ENCODE measurements at places on chromosomes 7 and 10.

DNA sequence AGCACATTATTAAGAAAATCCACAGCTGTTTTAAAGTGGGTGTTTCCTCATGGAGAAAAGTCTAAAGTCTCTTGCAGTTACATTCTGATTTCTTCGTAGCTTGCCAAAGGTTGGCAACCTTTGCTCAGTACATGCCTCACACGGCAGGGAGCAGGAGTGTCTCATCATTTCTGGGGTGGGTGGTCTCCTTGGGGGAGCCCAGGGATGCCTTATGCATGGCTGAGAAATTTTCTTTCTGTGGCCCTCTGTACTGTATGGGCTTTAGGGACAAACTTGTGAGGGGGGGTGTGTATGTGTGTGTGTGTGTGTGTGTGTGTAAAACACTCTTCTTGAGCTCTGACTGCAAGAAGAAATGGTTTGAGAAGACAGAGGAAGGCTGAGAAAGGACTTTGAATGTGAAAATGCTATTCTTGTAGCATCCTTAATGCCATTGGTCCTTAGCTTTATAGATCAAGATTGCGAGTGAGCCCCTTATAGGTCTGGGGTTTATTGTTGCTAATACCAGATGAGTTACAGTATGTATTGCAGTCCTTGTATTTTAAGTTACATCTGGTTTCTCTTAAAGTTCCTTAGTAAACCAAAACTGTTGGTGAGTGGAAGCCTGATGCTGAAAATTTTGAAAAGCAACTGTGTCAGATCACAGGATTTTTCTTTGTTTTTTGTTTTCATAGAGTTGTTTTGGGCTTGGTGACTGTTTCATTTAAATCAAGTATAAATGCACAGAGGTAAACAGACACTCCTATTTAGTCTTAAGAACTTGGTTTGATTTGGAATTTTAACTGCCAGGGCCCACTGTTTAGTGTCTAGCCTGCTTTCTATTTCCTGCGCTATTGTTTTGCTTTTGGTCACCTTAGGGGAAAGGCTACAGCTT, 242.0 kb downstream of the BICC1 start:
- DNase-seq = no peak

GRCh38 chr7:158274404-158274811, 313.2 kb downstream of the PTPRN2 start:
- DNase-seq = no peak

DNA sequence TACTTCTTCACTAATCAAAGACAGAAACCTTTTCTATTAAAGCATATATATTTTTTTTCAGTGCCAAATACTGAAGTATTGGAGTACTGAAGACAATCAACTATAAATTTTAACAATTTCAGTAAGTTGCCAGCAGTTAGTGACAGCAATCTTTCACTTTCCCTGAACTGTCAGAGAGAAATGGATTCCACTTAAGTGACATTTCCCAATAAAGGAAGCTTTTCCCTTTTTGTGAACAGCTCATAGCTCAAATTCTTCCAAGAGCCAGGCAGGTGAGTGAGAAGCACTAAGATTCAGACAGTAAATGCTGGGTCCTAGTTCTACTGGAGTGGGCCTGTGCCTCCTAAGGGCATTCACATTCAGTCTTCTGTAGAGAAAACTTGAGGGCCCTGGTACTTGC, 142.0 kb downstream of the SRPK2 start:
- no peak for DNase-seq

DNA sequence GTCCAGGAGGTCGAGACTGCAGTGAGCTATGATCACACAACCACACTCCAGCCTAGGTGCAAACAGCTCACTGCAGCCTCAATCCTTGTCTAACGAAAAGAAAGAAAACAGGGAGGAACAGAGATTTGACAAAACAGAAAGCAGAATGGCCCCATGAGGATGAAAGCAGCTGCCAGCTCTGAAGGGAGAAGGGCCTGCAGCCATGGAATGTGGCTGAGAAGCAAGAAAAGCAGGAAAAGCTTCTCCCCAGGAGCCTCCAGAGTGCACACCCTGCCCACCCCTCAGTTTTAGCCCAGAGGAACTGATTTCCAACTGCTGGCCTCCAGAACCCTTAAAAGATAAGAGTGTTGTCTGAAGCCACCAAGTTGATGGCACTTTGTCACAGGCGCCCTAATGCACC, 13.0 kb downstream of the ESYT2 start:
- DNase-seq = no peak

- DNase-seq = no peak
These were observed 313.1 kb upstream of the DGKB start for GRCh38 chr7:15215616-15216015.

DNA sequence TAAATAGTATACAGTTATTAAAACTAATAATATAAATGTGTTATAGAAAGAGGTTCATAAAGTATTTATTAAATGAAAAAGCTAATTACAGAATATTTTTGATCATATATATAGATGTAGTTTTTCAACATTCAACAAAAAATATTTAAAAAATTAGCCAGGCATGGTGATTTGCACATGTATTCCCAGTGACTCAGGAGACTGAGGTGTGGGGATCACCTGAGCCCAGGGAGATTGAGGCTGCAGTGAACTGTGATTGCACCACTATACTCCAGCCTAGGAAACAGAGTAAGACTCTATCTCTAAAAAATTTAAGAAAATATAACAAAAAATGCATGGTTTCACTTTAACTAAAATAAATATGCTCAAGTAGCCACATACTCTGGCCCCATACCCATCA, 118.0 kb upstream of the SEMA3C start:
- DNase-seq = no peak

GRCh38 chr7:17564678-17565212, 266.3 kb downstream of the AHR start:
- DNase-seq = no peak

DNA sequence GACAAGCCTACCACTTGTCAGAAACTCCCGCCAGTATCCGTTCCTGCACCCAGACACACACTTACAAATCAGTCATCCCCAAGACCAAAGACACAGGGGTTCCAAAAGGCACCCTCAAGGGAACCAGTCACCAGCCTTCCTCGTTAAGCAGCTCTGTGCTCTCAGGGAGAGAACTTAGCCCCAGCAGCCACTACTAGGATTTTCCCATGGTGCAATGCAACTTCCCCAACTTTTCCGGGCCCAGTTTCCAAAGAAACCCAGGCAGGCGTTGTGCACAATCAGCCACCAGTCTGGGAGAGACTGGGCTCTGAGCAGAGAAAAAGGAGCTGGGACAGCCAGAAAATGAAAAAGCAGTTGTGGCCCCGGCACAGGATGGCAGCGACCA, 1.2 kb downstream of the DLG5 start:
- DNase-seq = no peak

- DNase-seq = no peak
These were observed 90.1 kb downstream of the ABCC2 start for GRCh38 chr10:99872367-99873162.

- no peak for DNase-seq
These were observed 244.2 kb downstream of the IPMK start for GRCh38 chr10:58023341-58024073.

DNA sequence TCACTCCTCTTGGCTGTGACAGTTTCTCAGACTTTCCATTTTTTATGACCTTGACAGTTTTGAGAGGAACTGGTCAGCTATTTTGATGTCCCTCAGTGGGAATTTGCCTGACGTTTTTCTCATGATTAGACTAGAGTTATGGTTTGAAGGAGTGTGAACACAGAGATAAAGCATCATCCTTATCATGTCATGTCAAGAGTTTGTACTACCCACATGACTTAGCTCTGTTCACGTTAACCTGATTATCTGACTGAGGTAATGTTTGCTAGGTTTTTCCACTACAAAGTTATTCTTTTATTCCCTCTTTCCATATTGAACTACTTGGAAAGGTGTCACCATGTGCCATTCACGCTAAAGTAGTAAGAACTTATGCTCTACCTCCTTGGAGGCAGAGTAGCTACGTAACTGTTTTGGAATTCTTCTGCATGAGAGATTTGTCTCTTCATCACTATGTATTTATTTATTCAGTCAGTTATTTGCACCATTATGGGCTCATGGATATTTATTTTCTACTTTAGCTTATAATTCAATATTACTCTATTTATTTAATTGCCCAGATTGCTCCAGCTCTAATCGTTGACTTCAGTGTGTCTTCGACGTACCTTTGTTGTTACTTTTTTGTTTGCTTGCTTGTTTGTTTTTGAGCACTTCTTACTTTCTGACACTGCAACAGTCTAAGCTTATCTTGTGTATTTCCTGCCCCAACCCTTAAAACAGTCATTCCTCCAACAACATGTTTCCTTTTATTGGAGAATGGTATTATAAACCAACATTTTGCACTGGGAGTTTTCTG, 50.4 kb downstream of the CPED1 start:
- DNase-seq = no peak

DNA sequence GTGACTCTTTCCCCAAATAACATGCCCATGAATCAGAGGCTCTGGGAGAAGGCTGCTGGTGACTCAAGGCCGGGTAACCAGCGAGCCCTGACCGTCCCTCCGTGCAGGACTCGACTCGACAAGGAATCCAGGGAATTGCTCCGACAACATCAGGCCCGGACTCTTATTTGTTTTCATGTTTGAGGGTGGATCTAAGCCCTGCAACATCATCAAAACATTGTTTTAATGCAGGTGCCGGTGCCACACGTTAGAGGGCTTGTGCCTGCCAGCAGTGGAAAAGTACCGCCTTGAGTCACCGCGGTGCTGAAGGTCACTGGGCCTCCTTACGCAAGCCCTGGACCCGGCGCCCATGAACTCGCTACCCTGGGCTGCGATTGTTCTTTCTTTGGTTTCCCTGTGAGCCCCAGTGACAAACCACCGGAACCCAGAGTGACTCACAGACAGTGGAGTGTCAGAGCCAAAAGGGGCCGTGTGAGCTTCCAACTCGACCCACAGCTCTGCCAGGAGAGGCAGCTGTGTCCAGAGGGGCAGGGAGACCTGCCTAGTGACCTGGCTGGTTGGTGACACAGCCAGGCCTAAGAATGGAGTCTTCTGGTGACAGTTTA, 139.4 kb upstream of the SHH start:
- no peak for DNase-seq

DNA sequence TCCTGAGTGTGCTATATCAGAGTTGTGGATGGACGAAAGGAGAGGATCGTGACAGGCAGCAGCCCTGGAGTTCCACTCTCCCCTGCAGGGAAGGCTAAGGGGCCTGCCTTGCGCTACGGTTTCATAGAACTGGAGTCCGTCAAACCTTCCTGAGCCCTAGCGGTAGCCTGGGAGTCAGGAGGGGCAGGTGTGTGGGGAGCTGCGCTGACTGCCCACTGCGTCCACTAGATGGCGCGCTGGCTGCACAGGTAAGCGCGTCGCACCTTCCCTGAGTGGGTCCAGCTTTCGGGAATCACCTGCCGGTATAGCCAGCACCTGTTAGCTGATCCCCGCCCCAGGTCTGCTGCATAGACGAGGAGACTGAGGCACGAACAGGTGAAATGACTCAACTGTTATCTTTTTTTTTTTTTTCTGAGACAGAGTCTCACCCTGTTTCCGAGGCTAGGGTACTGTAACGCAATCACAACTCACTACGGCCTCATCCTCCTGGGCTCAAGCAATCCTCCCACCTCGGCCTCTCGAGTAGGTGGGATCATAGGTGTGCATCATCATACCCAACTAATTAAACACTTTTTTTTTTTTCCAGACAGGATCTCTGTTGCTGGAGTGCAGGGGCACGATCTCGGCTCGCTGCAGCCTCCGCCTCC, 20.2 kb upstream of the BAIAP2L1 start:
- DNase-seq = peak; percentile 47

- DNase-seq = peak; percentile 20
These were observed 579.4 kb downstream of the SDK1 start for GRCh38 chr7:3880228-3880987.

DNA sequence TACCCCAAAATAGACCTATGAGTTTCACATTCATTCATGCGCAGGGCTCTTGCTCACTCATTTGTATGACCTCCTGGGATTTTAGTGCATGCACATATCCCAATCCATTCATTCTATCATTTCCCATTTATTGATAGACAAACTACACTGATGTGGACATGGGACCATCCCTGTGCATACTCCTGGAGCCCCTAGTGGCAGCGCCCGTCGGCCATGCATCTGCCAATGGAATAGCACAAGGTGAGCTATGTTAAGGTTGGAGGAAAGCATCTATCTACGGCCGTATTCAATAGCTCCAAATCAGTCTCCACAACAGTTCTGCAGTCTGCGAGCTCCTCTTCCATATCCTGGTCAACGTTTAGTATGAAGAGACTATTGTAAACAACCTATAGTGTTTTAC, 31.7 kb upstream of the FIGNL1 start:
- DNase-seq = no peak

GRCh38 chr7:115271332-115272235, 349.7 kb downstream of the MDFIC start:
- DNase-seq = no peak

- no peak for DNase-seq
These were observed 211.9 kb upstream of the VSTM2A start for GRCh38 chr7:54330216-54330800.

DNA sequence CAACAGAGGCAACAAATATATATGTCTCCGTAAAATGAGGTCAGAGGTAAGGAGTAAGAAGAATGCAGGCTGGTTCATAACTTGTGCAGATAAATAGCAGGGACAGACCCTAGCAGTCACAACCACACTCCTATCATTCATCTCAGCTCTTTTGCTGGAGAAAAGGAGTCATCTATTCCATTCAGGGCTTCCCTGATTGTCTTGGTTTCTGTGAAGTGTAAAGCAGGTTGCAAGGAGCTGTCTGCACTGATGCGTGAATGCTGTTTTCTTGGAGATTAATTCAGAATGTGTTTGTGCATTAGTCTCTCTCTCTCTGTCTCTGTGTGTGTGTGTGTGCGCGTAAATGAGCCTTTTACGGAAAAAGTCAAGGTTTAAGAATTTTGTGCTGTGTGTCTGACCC, 643.3 kb upstream of the SORCS1 start:
- no peak for DNase-seq

GRCh38 chr10:72542396-72542815, 83.5 kb downstream of the MICU1 start:
- no peak for DNase-seq

GRCh38 chr10:92419740-92420545, 129.0 kb downstream of the MARCHF5 start:
- DNase-seq = no peak

DNA sequence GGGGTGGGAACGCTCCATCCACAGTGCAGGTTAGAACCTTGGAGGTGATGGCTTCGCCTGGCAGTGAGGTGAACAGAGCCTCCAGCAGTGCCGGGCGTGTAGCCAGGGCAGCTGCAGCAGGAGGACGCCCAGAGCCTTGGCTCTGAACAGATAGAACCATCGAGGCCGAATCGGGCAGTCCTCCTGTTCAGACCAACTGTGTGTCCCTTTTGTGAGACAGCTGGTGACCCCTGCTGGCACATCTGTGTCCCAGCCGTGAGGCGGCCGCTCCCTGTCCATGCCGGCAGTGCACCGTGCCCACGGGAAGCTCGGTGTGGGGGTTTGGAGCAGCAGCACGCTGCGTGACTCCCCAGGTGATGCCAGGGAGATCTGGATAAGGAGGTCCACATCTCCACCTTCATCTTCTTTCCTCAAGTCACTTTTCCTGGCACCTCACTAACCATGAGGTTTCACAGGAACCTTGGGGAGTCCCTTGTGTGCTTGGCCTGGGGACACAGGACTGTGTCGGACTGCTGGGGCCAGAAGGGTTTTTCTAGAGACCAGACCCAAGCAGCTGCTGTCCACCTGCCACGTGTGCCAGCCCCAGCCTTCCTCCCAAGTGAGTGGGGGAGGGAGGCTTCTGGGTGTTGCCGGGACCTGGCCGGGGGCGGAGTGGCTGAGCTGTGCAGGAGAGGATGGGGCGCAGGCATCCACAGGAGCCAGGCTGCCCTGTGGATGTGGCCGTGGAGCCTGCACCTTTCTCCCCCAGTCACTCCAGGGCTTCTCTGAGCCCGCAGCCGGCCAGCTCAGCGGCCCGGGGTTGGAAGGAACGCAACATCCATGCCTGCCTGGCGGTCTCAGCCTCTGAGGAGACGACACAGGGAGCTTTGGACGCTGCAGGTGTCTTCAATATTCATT, 69.4 kb downstream of the DNAJB6 start:
- DNase-seq = no peak

- no peak for DNase-seq
These were observed 717.1 kb downstream of the GRID1 start for GRCh38 chr10:85649461-85649860.

All from NCI-H187 treated with DMSO at 0.1 percent for 48 hours (cell line).